ENCODE measurements at places on chromosomes 4 and X. TPM values are rescaled to one million over a fixed set of nuclear protein-coding genes. Genes with fewer than 3 reads are reported as not detected.

IL15 gene
- total RNA-seq, result 2.4 TPM

ZNF141 gene
- total RNA-seq, result 77.2 TPM

ANOS1 gene
- 49.4 TPM for total RNA-seq

TBC1D14 gene
- total RNA-seq, result 75.7 TPM

OPN1MW2 gene
- not detected for total RNA-seq

CCKAR gene
- total RNA-seq, result 1.3 TPM

RNF128 gene
- total RNA-seq, result 0.38 TPM

ARMCX5 gene
- total RNA-seq, result 33.7 TPM

SLITRK4 gene
- total RNA-seq, result 16.2 TPM

TLR2 gene
- 8.7 TPM for total RNA-seq

PLAC1 gene
- total RNA-seq, result not detected

SMIM31 gene
- 0.11 TPM for total RNA-seq

SORBS2 gene
- total RNA-seq, result 185 TPM

TMEM255A gene
- total RNA-seq, result 3.4 TPM

FHIP1A gene
- total RNA-seq, result 32.1 TPM

CTAG2 gene
- total RNA-seq, result not detected

MAGEC3 gene
- total RNA-seq, result not detected

PABPC1L2A gene
- total RNA-seq, result not detected

GPR78 gene
- total RNA-seq, result 2.1 TPM

C4orf54 gene
- 10.6 TPM for total RNA-seq

SLC38A5 gene
- total RNA-seq, result 103 TPM

CENPI gene
- 8.2 TPM for total RNA-seq

PDGFRA gene
- total RNA-seq, result 158 TPM

MAGEE1 gene
- 9.6 TPM for total RNA-seq

SHROOM3 gene
- total RNA-seq, result 51.4 TPM

MORC4 gene
- total RNA-seq, result 29.1 TPM

PAGE1 gene
- not detected for total RNA-seq

UGT2A1 gene
- total RNA-seq, result not detected

MAB21L2 gene
- total RNA-seq, result 47.0 TPM

TFDP3 gene
- total RNA-seq, result not detected

CLNK gene
- 0.16 TPM for total RNA-seq

NAP1L2 gene
- total RNA-seq, result 16.2 TPM

HSFX3 gene
- not detected for total RNA-seq

DNAAF6 gene
- not detected for total RNA-seq

SPRY1 gene
- 74.5 TPM for total RNA-seq

YY2 gene
- total RNA-seq, result 3.2 TPM

CAPN6 gene
- 67.9 TPM for total RNA-seq

PCYT1B gene
- 30.8 TPM for total RNA-seq

CPLX1 gene
- total RNA-seq, result 9.2 TPM

SCML2 gene
- 13.7 TPM for total RNA-seq

ASIC5 gene
- not detected for total RNA-seq

UGT2B15 gene
- not detected for total RNA-seq

DUX4 gene
- total RNA-seq, result not detected

RTL3 gene
- 0.16 TPM for total RNA-seq

CENPE gene
- 8.0 TPM for total RNA-seq

GASK1B gene
- 46.1 TPM for total RNA-seq

FHDC1 gene
- total RNA-seq, result 9.0 TPM
